Placental pericyte (primary cell): ENCODE measurements at places on chromosomes 16 and 17. TPM values are rescaled to one million over a fixed set of nuclear protein-coding genes. Genes with fewer than 3 reads are reported as not detected.

ARL5C gene
- not detected in 2 replicates for total RNA-seq

PYY gene
- total RNA-seq, result not detected in 2 replicates

TM4SF5 gene
- not detected in 2 replicates for total RNA-seq

TBC1D3 gene
- total RNA-seq, result not detected in 2 replicates

HSD17B2 gene
- 19.6 and 120 TPM in 2 replicates for total RNA-seq

FOXN1 gene
- total RNA-seq, result not detected in 2 replicates

CD300E gene
- not detected in 2 replicates for total RNA-seq

PRKCA gene
- total RNA-seq, result 31.2 and 34.1 TPM in 2 replicates

WNK4 gene
- 0.44 and 1.0 TPM in 2 replicates for total RNA-seq

ANKFN1 gene
- not detected in 2 replicates for total RNA-seq

TLCD3B gene
- 0.43 TPM in 1 of 2 replicates, not detected in the other for total RNA-seq

NSF gene
- 56.7 and 59.1 TPM in 2 replicates for total RNA-seq

NAGS gene
- total RNA-seq, result 0.66 and 1.4 TPM in 2 replicates

KRTAP4-5 gene
- not detected in 2 replicates for total RNA-seq

CCDC47 gene
- 64.7 and 105 TPM in 2 replicates for total RNA-seq

CCL23 gene
- total RNA-seq, result not detected in 2 replicates

UMOD gene
- not detected in 2 replicates for total RNA-seq

CTRB2 gene
- total RNA-seq, result not detected in 2 replicates

FMNL1 gene
- total RNA-seq, result 15.6 and 45.3 TPM in 2 replicates

CHST4 gene
- total RNA-seq, result not detected in 2 replicates

PIRT gene
- not detected in 2 replicates for total RNA-seq

CA5A gene
- not detected in 2 replicates for total RNA-seq

HOXB8 gene
- total RNA-seq, result not detected in 2 replicates

CBX1 gene
- 23.6 and 38.7 TPM in 2 replicates for total RNA-seq

P2RX1 gene
- 5.3 and 8.5 TPM in 2 replicates for total RNA-seq

DNAI2 gene
- not detected in 2 replicates for total RNA-seq

ATP2A1 gene
- 0.29 and 0.44 TPM in 2 replicates for total RNA-seq

PDE6G gene
- not detected in 2 replicates for total RNA-seq

KLHL10 gene
- under 0.01 TPM in 1 of 2 replicates, not detected in the other for total RNA-seq

ASPHD1 gene
- total RNA-seq, result 2.3 and 9.2 TPM in 2 replicates

ABCC11 gene
- total RNA-seq, result under 0.01 TPM in 2 replicates

GLIS2 gene
- total RNA-seq, result 3.7 and 5.3 TPM in 2 replicates

DNAJC7 gene
- total RNA-seq, result 80.7 and 97.4 TPM in 2 replicates

ASPA gene
- 0.22 TPM in 1 of 2 replicates, not detected in the other for total RNA-seq

SLC16A11 gene
- total RNA-seq, result 1.1 TPM in 1 of 2 replicates, not detected in the other

MEFV gene
- not detected in 2 replicates for total RNA-seq

ORC6 gene
- 2.0 and 21.3 TPM in 2 replicates for total RNA-seq

SOX8 gene
- under 0.01 and 0.14 TPM in 2 replicates for total RNA-seq

CIBAR2 gene
- total RNA-seq, result not detected in 2 replicates

PABPN1L gene
- not detected in 2 replicates for total RNA-seq

KRT40 gene
- total RNA-seq, result 0.14 TPM in 1 of 2 replicates, not detected in the other

GINS2 gene
- total RNA-seq, result 0.66 and 16.5 TPM in 2 replicates

CYTH1 gene
- 14.2 and 18.6 TPM in 2 replicates for total RNA-seq

SMTNL2 gene
- not detected in 2 replicates for total RNA-seq

CD300C gene
- not detected in 2 replicates for total RNA-seq

RNF112 gene
- 0.22 and 0.29 TPM in 2 replicates for total RNA-seq

TERB1 gene
- total RNA-seq, result 0.14 TPM in 1 of 2 replicates, not detected in the other
